ENCODE measurements at places on chromosomes 4 and X. TPM values are rescaled to one million over a fixed set of nuclear protein-coding genes. Genes with fewer than 3 reads are reported as not detected.

C4orf50 gene
- not detected for total RNA-seq

SCFD2 gene
- 18.6 TPM for total RNA-seq

PPP1R2C gene
- total RNA-seq, result not detected

PLP2 gene
- 238 TPM for total RNA-seq

RS1 gene
- total RNA-seq, result not detected
